ENCODE measurements at places on chromosomes 3 and 15.

- peak; percentile 77 for DNase-seq
Observed at GRCh38 chr15:61227269-61227949, 1.7 kb downstream of the RORA start.

DNA sequence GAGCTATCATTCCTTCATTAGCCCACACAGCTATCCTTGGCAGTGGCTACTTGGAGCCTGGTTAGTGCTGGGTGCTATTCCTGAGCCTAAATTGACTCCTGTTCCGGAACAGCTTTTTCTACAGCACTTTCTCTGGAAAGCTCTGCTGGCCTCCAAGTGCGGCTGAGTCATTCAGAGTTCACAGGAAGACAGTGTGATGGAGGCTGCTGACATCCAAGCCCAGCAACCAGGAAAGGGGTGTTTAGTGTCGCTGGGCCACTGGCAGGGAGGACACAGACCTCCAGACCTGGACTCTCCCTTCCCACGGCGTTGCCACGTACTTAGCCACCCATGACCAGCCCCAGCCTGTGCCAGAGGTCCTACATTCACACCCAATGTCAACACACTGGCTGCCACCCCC is 28.7 kb downstream of the CACNA2D2 start:
- DNase-seq = peak; percentile 42

DNA sequence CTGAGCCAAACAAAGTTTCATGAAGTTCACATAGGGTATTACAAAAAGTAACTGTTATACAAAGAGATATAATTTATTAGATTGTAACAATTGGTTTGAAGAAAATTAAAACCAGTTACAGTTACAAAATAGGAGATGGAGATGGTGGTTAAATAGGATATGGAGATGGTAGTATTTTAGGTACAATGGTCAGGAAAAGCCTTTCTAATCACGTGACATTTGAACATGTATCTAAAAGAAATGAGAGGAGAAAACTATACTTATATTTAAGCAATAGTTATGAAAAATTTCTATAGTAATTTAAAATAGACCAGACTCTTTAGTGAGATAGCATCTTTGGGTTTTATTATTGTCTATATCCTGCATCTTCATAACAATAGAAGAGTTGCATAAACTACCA is 312.9 kb downstream of the RBMS3 start:
- no peak for DNase-seq

GRCh38 chr3:124845406-124845805 is 41.8 kb downstream of the ITGB5 start:
- DNase-seq = no peak

GRCh38 chr3:46296826-46297225 is 54.6 kb downstream of the CCR3 start:
- no peak for DNase-seq

GRCh38 chr15:81087066-81087465 is 47.0 kb upstream of the CFAP161 start:
- DNase-seq = no peak

- DNase-seq = no peak
Observed at GRCh38 chr15:43434446-43434845, 58.5 kb downstream of the TP53BP1 start.

- no peak for DNase-seq
Observed at GRCh38 chr3:60294181-60294580, 957.1 kb downstream of the FHIT start.

- no peak for DNase-seq
Observed at GRCh38 chr15:96702589-96702988, 372.1 kb downstream of the NR2F2 start.

- peak; percentile 90 for DNase-seq
Observed at GRCh38 chr15:75452364-75452864, 924 bp upstream of the SIN3A start.

DNA sequence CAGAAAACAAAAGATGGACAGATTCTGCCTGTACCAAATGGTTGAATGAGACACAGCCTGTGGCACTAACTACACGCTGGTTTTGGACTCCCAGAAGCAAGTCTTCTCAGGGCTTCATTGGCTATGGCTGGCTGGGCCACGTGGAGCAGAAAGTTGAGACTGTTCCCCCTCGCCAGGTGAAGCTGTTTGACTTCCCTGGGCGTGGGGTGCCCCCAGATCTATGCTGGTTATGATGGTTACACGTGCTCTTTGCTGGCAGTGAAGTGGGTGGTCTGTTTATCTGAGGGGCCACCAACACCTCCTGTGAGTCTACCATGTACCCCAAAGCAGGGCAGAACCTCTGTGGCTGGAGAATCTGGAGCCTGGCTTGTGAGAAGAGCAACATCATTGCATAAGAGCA is 60.3 kb upstream of the EPHA6 start:
- no peak for DNase-seq

DNA sequence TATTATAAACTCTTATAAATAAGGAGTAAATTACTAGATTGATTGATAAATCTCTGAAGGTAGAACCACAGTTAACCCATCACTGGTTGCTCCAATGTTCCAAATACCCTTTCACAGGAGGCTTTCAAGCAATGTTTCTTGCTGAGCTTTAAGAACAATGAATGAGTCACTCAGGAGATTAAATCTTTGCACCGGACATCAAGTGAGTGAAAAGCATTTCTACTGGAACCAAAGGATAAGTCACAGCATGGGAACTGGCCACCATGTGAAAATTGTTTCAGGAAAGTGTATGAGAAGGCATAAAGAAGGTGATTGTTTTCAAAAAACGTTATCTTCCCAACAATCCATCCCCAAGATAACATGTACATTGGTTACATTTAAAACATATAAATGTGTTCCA is 90.6 kb downstream of the CNTN3 start:
- no peak for DNase-seq

GRCh38 chr15:48559285-48559684 is 86.2 kb downstream of the FBN1 start:
- peak; percentile 36 for DNase-seq

DNA sequence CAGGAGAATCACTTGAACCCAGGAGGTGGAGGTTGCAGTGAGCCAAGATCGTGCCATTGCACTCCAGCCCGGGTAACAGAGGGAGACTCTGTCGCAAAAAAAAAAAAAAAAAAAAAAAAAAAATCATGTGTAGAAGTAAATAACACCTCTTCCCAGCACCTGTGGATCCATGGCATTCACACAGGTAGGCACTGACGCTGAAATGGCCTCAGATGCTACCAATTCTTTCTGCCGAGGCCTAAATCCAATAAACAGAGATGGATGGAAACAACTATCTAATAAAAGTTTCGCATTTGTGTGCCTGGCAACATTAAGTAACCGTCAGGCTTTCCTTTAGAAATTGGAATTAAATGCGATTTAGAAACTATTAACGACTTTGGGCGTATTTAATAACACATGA is 10.3 kb upstream of the LRRC2 start:
- no peak for DNase-seq

Measured in left lung (tissue), 14 donors.